ENCODE measurements at places on chromosomes 5 and 9.

DNA sequence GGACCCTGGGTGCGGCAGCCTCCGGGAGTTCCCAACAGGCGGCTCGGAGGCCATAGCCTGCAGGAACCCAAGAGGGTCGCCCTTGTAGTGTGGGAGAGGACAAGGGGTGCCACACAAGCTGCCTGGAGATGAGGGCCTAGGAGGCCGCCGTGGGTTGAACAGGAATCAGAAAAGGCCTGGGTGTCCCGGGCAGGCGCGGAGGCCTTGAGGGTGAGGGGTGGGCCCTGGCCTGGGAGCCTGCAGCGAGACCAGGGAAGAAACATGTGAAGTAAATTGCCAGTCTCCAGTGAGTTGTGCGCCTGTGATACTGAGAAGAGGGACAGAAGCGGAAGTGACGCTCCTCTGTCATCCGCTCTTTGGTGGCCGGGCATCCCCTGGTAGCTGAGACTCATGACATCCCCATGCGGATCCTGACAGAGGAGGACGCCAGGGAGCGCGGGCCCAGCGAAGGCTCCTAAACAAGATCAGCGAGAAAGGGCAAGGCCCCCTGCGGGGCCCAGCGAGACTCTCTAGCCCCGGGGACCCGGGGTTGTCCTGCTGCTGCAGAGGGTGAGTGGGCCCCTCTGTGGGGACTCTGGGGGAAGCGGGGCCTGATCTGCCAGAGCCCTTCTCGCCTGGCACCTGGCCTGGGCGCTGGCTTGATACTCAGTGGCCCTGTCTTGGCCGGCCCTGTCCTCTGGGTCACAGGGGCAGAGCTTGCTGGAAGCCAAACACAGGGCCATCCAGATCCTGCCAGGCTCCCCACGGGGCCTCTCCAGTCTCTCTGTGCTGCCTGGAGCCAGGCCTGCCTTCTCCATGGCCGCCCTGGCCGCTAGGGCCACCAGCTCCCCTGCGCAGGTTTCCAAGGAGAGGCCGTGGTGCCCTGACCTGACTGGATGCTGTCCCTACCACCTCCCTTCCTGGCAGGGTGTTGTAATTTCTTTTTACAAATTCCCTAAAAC, 788.4 kb downstream of the TLE4 start:
- no peak for DNase-seq

- DNase-seq: no peak
These were observed 844.3 kb upstream of the DMAC1 start for GRCh38 chr9:8643896-8644295.

- no peak for DNase-seq
These were observed 450.0 kb downstream of the GADD45G start for GRCh38 chr9:90054810-90055209.

DNA sequence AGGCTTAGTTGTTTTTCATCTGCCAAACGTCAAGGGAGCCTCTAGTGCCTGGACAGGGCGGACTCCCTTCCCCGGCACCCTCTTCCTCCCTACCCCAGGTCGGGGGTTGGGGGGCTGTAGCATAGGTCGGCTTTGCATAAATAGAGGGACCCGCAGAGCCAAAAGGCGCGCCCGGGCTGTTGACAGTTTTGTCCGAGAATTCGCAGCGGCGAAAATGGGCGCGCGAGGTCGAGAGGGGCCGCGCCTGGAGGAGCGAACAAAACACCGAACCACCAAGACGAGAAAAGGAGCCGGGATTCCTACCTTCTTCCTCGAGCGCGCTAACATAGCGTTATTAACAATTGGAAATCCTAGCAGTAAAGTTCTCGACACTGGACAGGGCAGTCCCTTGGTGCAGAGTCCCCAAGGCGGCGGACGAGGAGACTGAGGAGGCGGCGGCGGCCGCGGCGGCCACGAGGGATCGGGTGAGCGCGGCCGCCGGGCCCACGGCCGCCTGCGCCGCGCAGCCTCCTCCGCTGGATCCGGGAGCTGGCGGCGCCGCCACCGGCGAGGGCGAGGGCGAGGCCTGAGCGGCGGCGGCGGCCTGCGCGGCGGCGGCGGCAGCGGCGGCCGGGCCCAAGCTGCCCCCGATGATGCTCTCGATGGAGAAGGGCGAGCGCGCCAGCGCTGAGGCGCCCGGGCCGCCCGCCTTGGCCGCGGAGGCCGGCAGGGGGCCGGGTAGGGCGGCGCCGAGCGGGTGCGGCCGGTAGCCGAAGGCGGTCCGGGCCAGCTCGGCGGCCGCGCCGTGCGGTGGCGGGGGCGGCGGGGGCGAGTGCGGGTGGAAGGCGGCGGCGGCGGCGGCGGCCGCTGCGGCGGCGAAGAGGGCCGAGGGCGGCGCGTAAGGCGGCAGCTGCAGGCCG, 1.7 kb downstream of the FOXD1 start:
- DNase-seq: no peak

GRCh38 chr5:169048181-169049125, 252.5 kb downstream of the SLIT3 start:
- no peak for DNase-seq

DNA sequence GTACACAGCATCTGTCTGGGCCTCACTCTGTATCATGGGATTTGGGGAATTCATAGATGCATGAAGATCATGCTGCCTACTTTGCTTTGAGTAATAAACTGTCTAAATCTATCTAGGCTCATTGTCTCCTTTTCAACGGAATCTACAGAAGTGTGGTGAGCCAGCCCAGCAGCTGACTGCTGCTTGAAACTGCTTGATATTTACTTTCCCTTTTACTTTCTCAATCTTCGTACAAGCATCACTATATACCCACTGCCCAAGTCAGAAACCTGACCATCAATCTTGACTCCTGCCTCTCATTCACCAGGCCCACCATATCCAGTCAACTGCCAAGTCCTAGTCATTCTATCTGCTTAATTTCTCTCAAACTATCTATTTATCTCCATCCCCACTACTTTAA, 142.9 kb downstream of the NR2F1-AS1 start:
- DNase-seq: no peak

DNA sequence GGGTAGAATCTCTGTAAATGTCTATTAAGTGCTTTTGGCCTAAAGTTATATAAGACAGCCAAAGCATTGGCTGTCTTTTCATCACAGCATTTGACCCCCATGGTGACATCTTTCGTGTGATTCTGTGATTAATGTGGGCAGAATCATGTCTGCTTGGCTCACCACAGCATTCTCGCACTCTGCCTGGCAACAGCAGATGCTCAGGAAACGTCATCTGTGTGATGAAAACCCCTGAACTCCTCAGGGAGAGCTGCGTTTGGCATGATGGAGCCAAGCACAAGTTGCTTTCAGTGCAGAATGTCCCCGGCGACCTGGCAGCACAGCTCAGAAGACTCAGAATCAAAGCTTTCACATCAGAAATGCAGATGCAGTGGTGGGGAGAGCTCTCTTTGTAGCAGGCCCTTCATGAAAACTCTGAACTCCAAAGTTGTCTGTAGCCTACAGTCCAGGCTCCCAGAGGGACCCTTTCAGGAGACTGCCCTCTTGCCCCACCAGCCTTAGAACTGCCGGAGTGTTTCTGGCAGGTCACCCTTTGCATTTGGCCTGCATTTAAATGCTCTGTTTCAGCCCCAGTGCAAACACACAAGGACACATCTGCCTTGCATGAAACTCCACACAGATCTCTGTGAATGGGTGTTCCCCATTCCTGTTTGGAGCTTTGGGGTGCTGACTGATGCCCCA, 155.6 kb upstream of the PANK3 start:
- no peak for DNase-seq

DNA sequence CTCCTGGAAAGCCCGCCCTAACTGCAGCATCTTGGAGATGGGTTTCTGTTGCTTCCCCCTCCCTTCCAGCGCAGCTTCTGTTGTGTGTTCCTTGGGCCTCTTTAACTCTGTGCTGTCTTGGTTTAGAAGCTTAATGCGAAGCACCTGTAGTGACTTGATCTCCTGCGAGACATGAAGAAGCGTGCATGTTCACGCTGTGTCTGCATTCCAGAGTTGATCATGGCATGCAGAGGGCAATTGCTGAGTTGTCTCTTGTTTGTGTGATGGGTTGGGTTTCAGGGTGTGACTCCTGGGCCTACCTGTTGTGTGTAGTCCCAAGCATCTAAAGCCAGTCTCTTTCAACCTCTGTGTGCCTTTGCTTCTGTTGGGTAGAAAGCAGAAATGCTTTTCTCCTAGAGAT, 155.6 kb downstream of the SMARCA2 start:
- DNase-seq: no peak

- no peak for DNase-seq
These were observed 71.9 kb downstream of the CDK5RAP2 start for GRCh38 chr9:120507936-120508510.

DNA sequence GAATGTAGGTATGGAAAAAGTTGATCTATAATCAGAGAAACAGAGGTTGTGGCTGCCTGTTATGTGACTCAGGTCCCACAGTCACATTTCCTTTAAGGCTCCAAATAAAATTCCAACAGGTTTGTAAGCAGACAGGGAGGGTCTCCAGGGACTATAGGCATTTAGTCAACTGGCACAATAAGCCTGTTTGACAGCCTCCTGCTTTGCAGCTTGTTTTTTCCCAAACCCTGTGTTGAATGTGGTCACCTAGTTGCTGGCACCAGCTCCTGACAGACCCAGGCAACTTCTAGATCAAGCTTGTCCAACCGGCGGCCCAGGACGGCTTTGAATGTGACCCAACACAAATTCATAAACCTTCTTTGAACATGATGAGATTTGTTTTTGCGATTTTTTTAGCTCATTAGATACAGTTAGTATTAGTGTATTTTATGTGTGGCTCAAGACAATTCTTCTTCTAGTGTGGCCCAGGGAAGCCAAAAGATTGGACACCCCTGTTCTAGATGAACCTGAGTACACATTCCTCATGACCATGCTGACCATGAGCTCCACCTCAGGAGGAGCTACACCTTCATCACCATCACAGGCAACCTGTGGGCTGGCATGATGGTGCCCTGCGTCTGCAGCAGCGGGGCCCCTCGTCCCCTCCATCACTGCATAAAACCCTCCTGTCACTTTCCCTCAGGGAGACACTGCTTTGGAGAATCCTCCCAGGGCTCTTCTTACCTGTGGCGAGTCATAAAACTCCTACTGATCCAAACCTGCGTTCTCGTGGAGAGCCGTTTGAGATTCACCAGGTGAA, 15.7 kb upstream of the GRHPR start:
- DNase-seq: no peak
